ENCODE measurements at places on chromosomes 2 and 18.

DNA sequence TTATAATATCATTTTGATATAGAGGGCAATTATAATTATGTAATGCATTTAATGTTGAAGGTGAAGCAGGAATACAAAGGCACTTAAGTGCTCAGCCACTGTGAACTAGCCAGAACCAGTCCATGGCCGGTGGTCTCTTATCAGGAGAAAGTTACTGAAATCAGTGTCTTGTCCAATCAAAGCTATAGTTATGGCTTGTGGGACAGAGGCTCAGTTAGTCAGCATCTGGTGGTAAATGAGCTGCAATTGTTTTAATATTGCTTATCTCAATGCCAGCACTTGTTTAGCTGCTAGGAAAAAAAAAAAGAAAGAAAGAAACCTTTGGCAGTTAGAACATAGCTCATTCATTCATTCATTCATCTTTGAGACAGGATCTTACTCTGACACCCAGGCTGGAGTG, 3.8 kb upstream of the ALS2 start:
- DNase-seq, result no peak

- no peak for DNase-seq
Measured at GRCh38 chr2:7620255-7620654, 703.0 kb downstream of the RNF144A start.

DNA sequence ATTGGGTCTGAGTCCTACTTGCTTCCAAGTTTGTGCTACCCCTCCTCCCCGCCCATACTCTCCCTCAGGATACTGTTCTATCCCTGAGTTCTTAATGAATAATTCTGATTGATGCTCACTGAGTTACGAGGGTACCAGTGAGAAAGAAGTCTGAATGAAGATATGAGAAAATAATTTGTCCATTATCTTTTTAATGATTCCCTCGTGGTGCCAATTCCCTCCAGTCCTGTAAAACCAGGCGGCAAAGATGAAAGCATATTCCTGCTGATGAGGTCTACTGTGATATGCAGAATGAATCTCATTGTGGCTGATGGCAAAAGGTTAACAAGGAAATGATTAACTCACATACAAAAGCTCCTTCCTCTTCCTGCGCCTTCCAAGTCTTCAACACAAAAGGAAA, 650.2 kb upstream of the SLC39A10 start:
- no peak for DNase-seq

DNA sequence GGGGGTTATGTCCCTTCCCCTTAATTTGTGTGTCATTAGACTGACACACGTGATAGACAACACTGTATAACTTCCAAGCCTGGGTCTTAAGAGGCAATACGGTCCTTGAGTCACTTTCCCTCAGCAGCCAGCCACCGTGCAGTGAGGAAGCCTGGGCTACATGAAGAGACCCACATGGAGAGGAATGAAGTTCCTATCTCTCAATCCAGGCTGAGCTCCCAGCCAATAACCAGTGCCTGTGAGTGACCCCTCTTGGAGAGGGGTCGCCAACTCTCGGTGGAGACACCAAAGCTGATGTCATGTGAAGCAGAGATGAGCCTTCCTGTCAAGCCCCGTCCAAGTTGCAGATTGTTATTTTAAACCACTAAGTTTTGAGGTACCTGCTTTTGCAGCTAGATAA, 5.7 kb upstream of the WDSUB1 start:
- DNase-seq, result peak; percentile 46

GRCh38 chr2:100460904-100461530, 9.3 kb upstream of the NMS start:
- DNase-seq, result no peak

DNA sequence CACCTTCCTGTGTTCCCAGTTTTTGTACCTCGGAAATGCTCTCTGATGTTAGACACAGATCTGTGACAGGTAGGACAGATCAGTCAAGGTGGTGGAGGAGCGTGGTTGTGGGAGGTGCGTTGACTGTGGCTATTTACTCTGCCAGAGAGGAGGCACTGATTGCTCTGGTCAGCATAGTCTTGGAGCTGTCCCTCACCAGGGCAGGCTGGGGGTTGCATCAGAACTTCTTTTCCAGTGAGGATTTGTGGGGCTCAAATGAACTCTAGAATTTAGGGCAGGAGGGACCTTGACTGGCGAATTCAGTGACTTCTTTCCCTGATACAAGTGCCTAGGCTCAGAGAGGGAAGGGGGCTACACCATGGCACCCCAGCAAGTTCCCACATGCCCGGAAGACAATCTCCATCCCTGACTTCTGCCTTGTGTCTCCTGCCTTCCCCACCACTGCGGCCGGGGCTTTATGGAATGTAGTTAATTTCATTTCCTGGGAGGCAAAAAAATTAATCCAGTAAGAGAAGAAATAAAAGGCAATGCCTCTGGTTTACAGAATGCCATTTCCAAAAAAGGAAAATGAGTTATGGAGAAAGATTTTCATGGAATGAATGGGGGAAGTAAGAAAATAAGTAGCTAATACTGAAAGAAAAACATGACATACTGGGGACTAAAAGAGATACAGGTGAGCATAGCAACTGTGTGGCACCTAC, 26.1 kb downstream of the NIFK start:
- no peak for DNase-seq

DNA sequence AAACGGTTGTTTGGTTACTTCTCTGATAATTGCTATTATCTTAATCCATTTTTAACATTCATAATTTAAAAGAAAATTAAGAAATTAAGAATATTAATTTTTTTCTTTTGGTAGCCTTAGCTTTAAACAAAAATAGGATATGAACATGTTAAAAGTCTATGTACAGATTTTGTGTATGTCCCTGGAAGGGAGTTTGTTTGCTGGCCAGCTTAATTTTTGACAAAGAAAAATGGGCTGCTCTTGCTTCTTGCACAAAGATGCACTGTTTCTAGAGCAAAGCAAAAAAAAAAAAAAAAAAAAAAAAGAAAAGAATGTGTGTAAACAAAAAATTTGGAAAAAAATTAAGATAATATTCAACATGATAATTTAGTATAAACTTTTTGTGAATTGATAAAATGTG, 1.3 kb downstream of the RFTN2 start:
- no peak for DNase-seq

GRCh38 chr18:77103187-77103850, 29.3 kb downstream of the MBP start:
- DNase-seq, result no peak

DNA sequence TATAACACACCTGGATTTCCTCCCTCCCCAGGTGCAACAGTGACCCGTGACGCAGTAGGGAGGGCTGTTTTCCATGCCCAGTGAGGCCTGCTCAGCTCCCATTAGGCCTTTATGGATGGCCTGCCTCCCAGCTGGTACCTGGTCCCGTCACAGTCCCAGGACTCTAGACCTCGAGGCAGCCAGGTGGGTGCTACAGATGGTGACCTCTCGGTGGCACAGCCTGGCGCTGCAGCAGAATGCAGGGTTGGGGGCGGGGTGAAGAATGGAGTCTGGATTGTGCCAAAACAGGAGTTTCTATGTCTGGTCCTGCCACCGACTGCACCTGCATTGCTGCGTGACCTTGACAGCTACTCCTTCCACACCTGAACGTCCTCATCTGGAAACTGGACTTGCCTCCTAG, 18.0 kb upstream of the YWHAQ start:
- DNase-seq, result no peak

DNA sequence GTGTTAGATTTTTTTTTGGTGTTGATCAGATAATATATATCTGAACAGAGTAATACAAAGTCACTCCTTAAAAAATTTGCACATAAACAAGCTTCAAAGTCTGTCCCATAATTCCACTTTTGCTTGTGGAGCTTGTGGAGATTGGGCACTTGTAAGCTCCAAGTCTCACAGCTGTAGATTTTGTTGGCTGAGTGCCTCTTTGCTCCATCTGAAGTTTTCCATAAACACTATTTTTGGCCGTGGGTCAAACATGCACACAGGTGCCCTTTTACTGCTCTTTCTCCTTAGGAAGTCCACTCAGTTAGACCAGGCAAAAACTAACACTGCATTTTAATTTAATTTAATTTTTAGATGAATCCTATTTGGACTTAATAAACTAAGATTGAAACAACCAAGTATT, 3.6 kb upstream of the KCNJ13 start:
- DNase-seq, result no peak

DNA sequence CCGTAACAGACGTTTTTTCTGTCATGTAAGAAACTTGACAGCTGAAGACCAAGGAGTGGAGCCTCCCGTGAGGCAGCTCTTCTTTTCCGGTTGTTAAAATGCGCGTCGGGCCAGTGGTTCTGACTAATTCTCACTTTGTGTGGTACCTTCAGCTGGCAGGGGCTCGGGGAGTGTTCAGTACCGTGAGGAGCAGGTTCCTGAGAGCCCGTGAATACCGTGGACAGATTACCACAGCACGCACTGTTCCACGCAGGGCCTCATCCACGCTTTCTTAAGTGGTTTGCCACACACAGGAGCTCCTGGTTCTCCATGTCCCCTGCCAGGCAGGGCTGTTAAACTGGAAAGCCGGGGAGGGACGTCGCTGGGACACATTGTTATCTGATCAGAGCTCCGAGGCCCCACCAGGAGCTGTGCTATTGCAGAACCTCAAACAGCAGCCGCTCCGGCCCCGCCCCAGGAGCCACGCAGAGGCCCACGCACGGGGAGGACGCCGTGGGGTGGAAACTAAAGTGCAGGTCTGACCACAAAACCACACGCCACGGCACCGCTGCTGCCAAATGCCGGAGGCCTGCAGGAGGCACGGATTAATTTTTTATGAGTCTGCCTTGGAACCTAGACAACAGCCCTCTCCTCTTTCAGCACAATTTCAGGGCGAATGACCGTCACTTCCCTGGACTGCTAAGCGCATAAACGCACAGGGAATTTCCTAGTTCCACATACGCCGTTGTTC, 43.3 kb downstream of the NFATC1 start:
- no peak for DNase-seq

GRCh38 chr2:86304416-86304815, 33.0 kb downstream of the REEP1 start:
- DNase-seq, result no peak

GRCh38 chr2:176854062-176854461, 358.5 kb upstream of the HNRNPA3 start:
- no peak for DNase-seq

GRCh38 chr18:40653682-40654081, 1301.4 kb upstream of the PIK3C3 start:
- DNase-seq, result no peak

GRCh38 chr2:86233436-86233835, 34.2 kb downstream of the MRPL35 start:
- no peak for DNase-seq

- no peak for DNase-seq
Measured at GRCh38 chr2:669323-669722, 7.9 kb downstream of the TMEM18 start.

- DNase-seq, result no peak
Measured at GRCh38 chr18:9802175-9803062, 83.4 kb upstream of the TXNDC2 start.

GRCh38 chr2:63424329-63425078, 163.8 kb downstream of the WDPCP start:
- peak; percentile 47 for DNase-seq

DNA sequence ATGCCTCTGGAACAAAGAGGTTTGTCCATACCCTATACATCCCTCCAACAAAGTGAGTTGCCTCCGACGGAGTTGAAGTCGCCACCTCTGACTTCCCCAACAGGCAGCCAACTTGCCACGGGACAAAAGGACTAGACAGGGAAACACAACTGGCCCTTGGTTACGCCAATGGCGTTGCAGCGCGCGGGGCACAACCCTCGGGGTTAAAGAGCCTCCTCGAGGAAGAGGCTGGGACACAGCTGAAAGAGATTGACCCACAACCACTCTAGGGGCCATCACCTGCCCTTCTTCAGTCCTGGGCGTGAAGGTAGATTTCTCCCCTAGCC, 545 bp downstream of the GTF3C2 start:
- no peak for DNase-seq
